Fibroblast of villous mesenchyme (primary cell): ENCODE measurements at places on chromosomes 3 and 15.

- DNase-seq: no peak
These were observed 60.8 kb upstream of the GOLIM4 start for GRCh38 chr3:168156479-168156878.

- no peak for DNase-seq
These were observed 519.6 kb downstream of the NTRK3 start for GRCh38 chr15:87736891-87737389.

DNA sequence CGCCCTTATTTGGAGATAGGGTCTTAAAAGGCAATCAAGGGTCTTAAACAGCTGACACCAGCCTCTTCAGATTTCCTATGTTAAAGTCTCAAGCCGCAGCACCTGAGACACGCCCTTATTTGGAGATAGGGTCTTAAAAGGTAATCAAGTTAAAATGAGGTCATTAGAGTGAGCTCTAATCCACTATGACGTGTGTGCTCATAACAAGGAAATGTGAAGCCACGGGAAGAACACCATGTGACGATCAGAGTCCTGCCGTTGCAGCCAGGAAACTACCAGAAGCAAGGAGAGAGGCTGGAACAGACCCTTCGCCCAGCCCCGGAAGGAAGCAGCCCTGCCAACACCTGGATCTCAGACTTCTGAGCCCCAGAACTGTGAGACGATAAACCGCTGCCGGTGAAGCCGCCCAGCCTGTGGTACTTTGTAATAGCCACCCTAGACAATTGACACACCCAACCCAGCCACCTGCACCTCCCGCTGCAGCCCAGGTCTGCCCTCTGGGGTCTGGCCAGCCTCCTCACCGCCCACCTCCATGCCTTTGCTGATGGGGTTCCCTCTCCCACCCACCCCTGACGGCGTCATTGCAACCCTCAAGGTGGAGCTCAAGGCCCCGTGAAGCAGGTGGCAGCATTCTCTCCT is 137.9 kb downstream of the MEGF11 start:
- peak; percentile 1 for DNase-seq

GRCh38 chr15:60706145-60706544 is 227.2 kb upstream of the ICE2 start:
- no peak for DNase-seq

GRCh38 chr15:32844118-32844711 is 126.4 kb downstream of the GREM1 start:
- peak; percentile 60 for DNase-seq

DNA sequence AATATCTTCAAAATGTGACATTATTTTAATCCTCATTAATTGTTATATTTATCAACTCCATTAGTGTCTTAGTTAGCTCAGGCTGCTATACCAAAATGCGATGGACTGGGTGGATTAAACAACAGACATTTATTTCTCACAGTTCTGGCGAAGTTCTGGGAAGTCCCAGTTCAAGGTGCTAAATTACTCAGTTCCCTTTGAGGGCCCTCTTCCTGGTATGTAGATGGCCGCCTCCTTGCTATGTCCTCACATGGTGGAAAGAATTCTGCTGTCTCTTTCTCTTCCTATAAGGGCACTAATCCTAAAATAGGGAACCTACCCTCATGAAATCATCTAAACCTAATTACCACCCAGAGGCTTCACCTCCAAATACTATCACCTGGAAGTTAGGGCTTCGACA is 38.8 kb upstream of the DUT start:
- no peak for DNase-seq

DNA sequence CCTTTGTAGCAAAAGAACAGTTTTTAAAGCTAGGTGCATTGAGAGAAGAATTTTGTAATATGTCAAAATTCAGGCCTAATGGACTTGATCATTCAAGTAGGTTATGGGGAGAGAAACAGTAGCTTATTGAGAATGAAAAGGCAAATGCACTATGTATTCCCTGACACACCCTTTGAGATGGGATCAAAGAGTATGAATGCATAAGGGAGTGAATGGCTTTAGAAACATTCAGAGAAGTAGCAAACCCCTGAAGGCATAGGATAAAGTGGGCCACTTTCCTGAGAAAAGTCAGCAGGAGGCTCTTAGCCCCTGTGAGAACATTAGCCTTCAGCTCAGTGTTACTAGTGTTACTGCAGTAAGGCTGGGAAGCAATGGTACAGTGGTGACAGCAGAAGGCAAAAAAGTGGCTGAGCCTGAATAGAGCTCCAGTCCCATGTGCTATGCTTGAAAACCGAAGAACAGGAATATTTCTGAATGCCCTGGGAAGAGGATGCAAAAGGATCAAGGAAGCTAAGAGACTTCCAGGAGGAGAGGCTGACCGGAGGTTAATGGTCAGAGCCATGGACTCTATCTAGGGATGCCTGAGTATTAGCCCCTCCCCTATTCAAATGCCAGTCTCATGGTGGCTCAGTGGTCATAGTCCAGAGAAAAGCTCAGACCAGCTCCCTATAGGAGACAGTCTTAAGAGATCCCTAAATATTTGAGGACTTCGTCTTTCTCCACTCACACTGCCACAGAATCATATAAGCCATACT is 218.2 kb upstream of the SGO1 start:
- DNase-seq: no peak

- DNase-seq: no peak
These were observed 19.0 kb downstream of the MESD start for GRCh38 chr15:80970658-80971057.

DNA sequence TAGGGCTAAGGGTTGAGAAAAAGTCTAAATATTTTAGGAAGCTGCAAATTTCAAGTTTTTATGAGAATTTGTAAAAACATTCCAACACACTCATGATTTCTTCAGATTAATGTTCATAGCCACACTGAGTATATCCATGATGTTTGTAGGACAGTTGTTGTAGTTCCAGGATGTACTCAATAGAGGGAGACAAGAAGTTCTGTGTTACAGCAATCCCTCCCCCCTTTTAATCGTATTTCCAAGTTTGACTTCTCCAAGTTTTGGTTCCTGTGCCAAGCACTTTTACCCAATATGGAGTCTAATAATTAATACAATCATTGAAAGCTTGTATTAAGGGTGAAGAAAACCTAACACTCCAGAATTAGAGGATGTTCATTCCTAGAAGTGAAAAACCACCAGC is 143.4 kb downstream of the FEZF2 start:
- DNase-seq: peak; percentile 13

DNA sequence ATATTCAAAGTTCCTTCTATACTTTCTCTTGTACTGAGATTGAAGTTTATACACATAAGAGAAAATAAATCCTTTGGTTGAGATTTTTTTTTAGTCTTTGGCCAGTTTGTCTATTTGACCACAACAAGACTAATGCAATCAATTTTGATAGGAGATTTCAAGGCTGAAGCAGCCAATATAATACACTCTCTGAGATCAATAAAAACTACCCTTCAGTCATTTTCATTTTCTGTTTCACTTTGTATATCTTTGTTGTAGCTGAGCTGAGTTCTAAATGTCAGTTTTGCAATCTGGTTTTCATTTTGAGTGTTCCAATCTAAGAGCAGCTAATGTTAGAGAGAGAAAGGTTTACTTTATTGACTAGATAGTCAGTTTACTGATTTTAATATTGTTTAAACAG is 623.8 kb upstream of the ROBO1 start:
- DNase-seq: no peak

DNA sequence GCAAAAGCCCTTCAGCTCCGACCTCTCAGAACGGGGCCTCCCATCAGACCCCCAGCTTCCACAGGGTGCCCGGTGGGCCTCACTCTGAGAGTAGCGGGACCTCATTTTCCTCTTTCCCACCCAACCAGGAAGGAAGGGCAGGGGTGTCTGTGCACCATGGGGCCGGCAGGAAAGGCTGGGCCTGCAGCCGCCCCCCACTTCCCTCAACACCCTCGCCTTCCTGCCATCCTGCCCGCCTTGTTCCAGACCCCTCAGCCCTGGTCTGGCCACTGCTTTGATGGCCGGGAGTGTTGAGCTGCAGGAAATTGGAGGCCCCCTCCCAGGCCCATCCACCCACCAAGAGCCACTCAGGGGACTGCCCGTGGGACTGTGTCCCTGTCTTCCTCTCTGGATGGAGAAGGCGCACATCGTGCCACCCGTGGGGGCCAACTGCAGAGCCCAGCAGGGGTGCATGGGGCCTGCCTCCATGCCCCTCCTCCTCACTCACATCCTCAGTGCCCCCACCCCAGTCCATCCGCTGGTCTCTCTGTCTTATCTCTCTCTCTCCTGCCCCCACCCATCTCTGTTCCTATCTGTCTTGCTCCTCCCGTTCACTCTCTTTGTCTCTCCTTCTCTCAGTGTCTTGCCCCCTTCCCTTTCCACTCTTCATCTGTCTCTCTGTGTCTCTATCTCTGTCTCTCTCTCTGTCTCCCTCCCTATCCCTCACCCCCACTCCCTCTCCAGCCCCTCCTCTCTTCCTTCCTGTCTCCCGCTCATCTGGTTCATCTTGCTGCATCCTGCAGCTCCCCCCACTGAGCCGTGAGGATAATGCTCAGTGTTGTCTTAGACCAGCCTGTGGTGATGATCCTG is 1.8 kb upstream of the PLXND1 start:
- DNase-seq: peak; percentile 77

DNA sequence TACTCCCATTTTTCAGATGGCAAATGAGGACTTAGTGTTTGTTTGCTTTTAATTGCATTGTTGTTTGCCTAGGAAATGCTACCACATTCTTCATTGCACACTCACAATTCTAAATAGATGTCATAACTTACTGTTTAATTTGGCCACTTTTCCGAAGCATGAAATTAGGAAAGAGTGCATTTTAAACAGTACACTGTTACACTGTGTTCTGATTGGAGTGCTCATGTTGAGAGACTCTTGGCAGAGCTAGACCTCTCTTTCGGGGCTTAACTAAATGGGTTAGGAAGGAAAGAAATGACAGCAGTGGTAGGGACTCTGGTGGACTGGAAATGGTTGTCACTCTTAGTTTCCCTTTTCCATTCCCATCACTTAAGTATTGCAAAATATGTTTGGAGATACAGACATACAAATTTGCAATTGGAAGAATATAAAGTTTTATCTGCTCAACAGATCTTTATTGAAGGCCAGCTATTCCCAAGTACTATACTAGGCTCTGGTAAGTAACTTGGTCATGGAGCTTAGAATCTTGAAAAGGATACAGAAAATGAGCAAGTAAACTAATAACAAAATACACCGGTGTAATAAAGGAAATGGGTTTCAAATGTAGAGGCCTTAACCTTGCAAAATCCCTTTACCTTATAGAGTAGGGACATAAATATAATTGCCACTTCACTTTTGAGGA is 90.2 kb downstream of the DCUN1D1 start:
- DNase-seq: peak; percentile 26

DNA sequence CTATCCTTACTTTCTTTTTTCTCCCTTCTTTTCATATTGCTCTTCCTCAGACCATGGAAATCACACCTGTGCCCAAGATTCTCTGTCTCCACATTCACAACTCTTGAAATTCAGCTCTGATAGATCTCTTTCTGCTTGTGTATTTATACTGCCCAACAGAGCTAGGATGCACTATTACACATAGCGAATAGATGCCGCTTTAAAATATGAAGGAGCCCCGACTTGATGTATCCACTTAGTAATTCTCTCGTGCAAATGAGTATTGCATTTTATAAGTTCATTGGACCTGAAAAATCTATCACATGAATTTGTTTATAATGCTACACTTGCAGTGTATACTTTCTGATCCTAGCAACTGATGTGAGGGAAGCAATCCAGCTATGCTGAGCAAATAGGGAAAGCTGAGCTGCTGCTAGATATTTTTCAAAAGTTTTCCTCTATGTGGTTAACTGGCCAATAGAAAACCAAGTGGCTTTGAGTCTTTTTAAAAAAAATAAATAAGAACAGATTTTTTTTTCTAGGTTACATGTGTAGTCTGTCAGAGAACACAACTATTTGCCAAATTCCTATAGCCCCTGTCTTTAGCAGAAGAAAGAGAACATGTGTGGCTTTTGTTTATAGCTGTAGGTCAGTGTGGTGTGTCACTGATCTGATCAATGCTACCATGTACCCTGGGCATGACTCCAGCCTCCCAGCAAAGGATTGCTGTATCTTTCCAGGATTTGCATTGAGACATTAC is 64.3 kb upstream of the LEKR1 start:
- DNase-seq: peak; percentile 66

DNA sequence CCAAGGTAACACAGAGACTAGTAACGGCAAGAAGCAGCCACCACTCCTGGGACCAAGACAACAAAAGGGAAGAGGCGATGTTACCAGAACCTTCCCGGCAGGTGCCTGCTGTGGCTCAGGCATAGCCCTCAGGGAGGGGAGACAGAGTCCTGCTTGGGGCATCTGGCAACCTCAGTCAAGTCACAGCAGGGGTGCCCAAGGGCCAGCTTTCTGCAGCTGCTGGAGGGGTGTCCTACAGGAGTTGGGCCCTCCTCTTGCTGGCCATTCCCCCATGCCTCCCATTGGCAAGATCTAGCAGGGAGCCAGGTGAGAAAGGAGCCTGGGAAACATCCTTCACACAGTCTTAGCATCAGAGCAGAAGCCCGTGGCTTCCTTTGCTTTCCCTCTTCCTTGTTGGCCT is 197.3 kb upstream of the IL12A start:
- no peak for DNase-seq

GRCh38 chr3:37523361-37523760 is 338.3 kb upstream of the CTDSPL start:
- no peak for DNase-seq

DNA sequence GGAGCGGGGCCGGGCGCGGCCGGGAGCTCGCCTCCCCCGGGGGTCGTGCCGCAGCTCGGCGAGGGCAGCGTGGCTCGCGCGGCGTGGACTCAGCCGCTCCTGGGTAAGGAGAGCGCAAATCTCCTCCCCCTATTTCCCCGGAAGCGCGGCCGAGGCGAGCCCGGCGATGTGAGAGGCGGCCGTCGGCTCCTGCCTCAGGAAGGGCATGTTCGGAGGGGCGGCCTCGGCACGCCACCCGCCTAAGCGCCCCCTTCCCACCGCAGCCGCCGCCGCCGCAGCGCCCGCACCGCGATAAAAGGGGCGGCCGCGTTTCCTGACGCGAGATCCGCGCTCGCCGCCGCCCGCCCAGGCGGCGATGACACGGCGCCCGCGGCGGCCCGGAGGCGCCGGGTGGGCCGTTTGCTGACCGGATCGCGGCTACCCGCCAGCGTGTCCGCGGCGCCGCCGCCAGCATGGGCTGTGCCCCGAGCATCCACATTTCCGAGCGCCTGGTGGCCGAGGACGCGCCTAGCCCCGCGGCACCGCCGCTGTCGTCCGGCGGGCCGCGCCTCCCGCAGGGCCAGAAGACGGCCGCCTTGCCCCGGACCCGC is at the start of gene PDE8A:
Gene PDE8A, plus strand, starts transcription at position 146 of the 590 bp plus-strand sequence. Its CDS starts 307 bp downstream, at position 453.
- DNase-seq: peak; percentile 57

DNA sequence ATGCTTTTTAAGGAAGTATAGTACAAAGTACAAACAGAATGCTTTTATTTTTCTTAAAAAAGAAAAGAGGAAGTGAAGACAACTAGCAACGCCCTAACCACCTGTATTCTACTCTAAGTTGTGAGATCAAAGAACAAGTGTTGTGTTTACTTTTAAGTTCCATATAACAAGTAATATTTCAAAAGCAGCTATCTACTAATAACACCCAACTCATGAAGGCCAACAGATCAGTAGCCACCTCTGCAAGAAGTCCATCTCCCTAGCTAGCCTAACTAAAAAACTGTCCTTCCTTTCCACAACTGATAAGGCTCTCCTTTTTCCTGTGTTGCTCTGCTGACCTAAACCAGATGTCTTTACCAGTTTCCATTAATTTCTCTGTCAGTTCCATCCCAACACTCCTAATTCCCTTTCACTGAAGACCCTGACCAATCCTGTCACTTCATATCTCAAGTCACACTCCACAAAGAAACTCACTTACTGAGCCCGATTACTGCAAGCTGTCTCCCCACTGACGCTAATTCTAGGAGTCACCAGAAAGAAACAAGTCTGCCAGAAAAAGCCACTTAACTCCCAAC is 26.9 kb downstream of the PHC3 start:
- no peak for DNase-seq

GRCh38 chr3:56468184-56469106 is at the start of gene ERC2:
Gene ERC2 (minus strand): TSS chr3:56468467.
- peak; percentile 10 for DNase-seq

GRCh38 chr3:112004187-112004586 is 5.5 kb downstream of the TAGLN3 start:
- no peak for DNase-seq
